Activated CD4-positive, CD25-positive, alpha-beta regulatory T cell (primary cell): ENCODE measurements at places on chromosomes 7 and 10.

- no peak for DNase-seq
Observed at GRCh38 chr7:149565096-149565382, 67.4 kb upstream of the ZNF746 start.

- no peak for DNase-seq
Observed at GRCh38 chr10:89426230-89426868, 12.0 kb downstream of the IFIT5 start.

DNA sequence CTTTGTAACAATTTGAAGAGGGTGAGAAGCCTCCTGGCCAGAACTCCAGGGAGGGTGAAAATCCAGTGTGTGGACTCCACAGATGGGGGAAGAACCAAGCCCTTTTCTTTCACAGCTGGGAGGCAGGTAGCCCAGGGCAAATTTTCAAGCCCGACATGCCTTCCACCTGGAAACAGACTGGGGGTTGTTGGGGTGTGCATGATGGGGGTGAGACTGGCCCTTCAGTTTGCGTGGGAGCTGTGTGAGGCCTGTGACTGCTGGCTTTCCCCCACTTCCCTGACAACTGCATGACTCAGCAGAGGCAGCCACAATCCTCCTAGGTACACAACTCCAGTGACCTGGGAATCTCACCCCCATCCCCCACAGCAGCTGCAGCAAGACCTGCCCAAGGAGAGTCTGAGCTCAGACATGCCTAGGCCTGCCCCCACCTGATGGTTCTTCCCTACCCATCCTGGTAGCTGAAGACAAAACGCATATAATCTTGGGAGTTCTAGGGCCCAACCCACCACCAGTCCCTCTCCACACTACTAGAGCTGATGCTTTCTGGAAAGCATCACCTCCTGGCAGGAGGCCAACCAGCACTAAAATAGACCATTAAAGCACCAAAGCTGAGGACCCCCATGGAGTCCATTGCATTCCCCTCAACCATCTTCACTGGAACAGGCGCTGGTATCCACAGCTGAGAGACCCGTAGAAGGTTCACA, 445.4 kb downstream of the TFEC start:
- DNase-seq = no peak

GRCh38 chr7:152521420-152522337, 85.9 kb upstream of the KMT2C start:
- no peak for DNase-seq

GRCh38 chr10:129945941-129946760, 17.9 kb downstream of the EBF3 start:
- no peak for DNase-seq

GRCh38 chr7:110001254-110001938, 1089.5 kb upstream of the LRRN3 start:
- no peak for DNase-seq

GRCh38 chr7:66666313-66666952, 37.8 kb downstream of the KCTD7 start:
- DNase-seq = no peak

DNA sequence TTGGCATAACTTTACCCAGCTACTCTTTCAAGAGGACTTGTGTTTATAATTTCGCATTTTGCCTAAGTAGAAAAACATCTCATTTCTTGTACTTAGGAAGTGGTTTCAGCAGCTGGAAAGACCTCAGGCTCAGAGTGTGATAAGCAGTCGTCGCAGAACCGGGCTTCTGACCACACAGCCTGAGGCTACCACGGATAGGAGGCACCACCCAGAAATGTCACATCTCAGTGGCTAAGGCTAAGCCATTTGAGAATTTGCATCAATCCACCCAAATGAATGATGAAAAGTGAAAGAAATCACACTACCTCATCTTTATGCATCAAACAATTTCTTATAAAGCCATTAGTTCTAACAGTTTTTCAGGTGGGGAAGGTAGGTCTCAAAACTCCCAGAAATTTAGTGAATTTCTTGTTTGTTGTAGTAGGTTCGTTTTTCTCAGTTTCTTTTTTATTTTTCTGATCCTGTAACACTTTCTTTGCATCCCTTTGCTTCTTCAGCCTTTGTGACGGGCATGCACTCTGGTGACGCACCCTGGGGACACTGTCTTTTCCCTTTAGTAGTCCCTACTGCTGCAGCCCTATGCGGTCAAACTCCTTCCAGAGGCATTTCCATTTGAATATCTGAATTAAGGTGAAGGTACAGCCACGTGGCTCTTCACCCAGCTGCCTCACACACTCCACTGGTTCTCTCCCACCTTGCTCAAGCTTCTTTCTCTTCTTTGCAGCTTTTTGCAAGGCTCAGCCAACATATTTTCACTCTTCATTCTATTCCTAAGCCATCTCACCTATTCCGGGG, 68.5 kb downstream of the MAP3K8 start:
- DNase-seq = no peak
